ENCODE measurements at places on chromosomes 11 and 22. TPM values are rescaled to one million over a fixed set of nuclear protein-coding genes. Genes with fewer than 3 reads are reported as not detected.

Gene RIMBP3C
- total RNA-seq = 0.34 TPM

Gene MYEOV
- 4.1 TPM for total RNA-seq

Gene MYOD1
- not detected for total RNA-seq

Gene BARX2
- 186 TPM for total RNA-seq

Gene ZBTB16
- total RNA-seq = 11.9 TPM

Gene HBG1
- total RNA-seq = not detected

Gene SCN3B
- 2.5 TPM for total RNA-seq

Gene TRIM29
- 207 TPM for total RNA-seq

Gene SERPIND1
- 7.1 TPM for total RNA-seq

Gene BIK
- total RNA-seq = 5.4 TPM

Gene LMNTD2
- 6.7 TPM for total RNA-seq

Gene GPR83
- 0.36 TPM for total RNA-seq

Gene CLTCL1
- total RNA-seq = 11.6 TPM

Gene RFPL2
- total RNA-seq = 0.43 TPM

Gene C1QTNF4
- total RNA-seq = 0.43 TPM

Gene CLDN5
- 2.2 TPM for total RNA-seq

Gene PGA5
- total RNA-seq = 2.9 TPM

Gene CASP1
- 13.0 TPM for total RNA-seq

Gene C11orf42
- total RNA-seq = not detected

Gene FAT3
- 70.0 TPM for total RNA-seq
